ENCODE measurements at places on chromosomes 7 and 10. TPM values are rescaled to one million over a fixed set of nuclear protein-coding genes. Genes with fewer than 3 reads are reported as not detected.

- DNase-seq = no peak
Observed at GRCh38 chr7:151177310-151177709, 9.7 kb downstream of the ASB10 start.

DNA sequence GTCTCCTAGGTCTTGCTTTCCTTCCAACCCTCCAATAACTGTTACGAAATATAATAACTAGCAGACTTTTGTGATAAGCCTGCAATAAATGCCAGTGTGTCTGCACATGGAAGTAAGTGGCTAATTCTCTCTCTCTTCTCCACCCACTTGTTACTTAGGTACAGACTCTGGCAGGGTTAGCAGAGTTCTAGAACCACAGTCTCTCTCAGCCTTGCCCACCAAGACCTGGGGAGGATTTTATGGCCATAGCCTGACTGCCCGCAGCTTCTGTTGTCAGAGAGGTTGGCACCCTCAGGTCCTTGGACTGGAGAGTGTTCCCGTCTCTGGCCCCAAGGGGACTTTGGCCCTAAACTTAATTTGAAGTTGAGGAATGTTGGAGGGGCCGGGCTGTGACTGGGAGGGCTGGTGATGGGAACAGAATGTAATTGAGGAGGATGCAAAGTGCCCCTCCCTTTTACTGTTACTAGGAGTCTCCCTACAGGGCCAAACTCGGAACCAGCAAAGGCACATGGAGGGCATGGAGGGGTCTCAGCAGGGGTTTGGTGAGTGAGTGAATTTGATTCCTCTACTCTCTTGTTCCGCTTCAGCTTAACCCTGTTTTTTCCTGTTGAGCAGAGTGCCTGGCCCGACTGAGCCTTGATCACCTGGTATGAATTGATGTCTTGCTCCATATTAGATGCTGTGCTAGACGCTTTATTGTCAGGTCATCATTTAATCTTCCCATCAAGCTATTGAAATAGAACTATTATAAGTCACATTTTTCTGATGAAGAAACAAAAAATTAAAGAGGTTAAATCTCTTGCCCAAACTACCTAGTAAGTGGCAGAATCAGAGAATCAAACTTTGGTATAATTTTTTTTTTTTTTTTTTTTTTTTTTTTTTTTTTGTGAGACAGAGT is 37.0 kb upstream of the LCOR start:
- no peak for DNase-seq

DNA sequence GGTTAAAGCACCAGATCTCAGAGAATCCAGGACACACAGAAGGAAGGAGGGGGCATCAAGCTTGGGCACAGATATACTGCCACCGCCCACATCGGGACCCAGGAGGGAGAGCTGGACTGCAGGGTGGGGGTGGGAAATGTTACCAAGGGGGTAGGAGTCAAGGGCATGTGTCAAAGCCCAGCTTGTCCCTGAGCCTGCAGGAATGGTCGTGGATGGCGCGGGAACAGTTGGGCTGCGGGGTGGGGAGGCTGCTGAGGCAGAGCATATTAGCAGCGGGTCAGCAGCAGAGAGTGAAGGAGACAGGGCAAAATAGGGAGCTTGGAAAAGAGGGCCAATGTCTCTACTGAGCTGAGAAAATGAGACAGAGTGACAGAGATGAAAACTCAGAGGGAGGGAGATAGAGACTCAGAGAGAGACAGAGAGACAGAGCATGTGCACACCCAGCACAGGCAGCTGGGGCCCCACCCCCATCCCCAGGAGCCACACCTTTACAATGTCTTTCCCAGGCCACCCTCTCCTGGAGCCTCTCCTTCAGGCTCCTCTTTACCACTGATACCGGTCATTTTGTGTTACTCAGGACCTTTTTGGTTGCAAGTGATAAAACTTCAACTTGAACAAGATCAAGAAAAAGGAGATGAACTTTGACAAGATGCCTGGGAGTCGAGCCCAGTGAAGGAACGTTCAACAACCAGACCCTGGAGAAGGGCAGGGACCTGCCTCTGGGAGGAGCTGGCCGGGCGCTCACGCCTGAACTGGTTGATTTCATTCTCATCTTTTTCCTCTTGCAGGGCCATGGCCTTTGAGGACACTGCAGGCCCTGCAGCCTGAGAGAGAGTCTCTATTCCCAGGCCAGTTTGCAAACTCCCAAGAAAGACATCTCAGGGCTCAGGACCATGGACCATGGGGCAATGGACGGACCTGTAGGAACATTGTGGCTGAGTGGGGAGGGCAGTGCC is 50.0 kb downstream of the AOC1 start:
- no peak for DNase-seq

GRCh38 chr10:132417957-132418441 is 21.0 kb downstream of the PWWP2B start:
- DNase-seq = no peak

LRRD1 gene
- total RNA-seq = not detected
